ENCODE measurements at places on chromosomes 3 and 15. TPM values are rescaled to one million over a fixed set of nuclear protein-coding genes. Genes with fewer than 3 reads are reported as not detected.

DNA sequence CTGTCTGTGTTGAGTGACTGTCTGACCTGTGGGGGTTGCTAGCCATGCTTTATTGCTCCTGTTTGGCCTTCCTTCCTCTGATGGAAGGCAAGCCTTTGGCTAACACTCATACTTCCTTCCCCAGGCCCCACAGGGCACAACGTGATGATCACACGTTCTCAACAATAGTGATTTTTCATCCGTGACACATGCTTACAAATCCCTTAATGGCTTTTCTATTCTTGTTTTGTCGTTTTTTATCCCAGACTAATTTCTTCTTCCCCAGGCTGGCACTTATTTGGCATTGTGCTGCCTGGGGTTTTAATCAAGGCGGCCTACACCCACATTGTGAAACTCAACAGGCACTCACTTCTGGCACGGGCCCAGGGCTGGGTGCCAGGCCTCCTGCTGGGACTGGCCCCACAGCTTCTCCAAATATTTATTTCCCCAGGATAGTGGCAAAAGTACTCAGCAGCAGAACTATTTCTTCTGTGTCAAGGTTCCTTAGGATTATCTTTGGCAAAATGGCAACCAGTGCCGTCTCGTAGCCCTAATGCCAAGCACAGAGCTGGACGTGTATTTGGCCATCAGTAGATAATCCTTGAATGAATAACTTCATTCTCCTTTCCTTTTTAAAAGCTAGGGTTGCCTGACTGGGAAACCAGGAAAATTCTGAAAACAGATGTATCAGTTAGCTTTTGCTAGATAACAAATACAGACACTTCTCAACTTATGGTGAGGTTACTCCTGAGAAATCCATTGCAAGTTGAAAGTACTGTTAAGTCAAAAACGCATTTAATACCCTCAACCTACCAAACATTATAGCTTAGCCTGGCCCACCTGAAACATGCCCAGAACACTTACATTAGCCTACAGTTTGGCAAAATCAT is 30.6 kb downstream of the CMTM7 start:
- DNase-seq, result peak; percentile 96

DNA sequence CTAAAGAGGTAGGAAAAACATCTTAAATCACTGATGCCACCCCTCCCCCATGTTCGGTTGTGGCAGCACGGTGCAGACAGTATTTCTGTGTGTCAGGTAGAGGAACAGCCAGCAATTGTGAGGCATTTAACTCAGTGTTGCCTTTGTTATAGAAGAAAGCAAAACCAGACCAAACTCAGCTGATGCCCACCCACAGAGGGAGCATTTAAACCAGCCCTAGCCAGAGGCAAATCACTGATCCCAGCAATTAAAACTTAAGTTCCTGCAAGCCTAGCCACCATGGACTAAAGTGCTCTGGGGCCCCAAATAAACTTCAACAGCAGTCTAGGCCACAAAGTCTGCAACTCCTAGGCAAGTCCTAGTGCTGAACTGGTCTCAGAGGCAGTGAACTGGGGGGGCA is 94.5 kb downstream of the CFAP20DC start:
- no peak for DNase-seq

The LRTM1 gene
- not detected for total RNA-seq

GRCh38 chr3:156952011-156952410 is 125.9 kb downstream of the LEKR1 start:
- no peak for DNase-seq

Measured in dermis blood vessel endothelial cell (primary cell).